ENCODE measurements at places on chromosomes 13 and 19.

- DNase-seq, result no peak
Measured at GRCh38 chr19:33412601-33413425, 39.3 kb downstream of the CEBPG start.

- DNase-seq, result no peak
Measured at GRCh38 chr13:98912846-98913245, 65.0 kb downstream of the DOCK9 start.

- DNase-seq, result no peak
Measured at GRCh38 chr13:23792680-23793079, 96.5 kb downstream of the MIPEP start.

GRCh38 chr19:37079238-37079637 is 1.0 kb downstream of the ZNF420 start:
- DNase-seq, result no peak

DNA sequence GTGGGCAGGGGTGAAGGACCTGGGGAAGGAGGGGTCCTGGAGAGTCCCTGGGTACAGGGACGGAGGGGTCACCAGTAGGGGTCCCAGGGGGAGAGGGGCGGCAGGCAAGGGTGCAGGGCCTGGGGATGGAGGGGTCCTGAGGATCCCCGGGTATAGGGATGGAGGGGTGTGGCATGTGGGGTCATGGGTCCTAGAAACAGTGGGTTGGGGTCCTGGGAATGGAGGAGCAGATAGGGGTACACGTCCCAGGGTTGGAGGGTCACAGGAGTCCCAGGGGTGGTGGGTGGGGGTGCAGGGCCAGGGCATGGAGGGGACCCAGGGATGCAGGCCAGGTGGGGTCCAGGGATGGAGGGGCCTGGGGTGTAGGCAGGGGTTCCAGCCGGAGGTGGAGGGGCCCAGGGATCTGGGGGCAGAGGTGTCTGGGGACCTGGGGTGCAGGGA is 1.4 kb downstream of the BTBD2 start:
- DNase-seq, result no peak
